ENCODE measurements at places on chromosomes 1 and 21.

DNA sequence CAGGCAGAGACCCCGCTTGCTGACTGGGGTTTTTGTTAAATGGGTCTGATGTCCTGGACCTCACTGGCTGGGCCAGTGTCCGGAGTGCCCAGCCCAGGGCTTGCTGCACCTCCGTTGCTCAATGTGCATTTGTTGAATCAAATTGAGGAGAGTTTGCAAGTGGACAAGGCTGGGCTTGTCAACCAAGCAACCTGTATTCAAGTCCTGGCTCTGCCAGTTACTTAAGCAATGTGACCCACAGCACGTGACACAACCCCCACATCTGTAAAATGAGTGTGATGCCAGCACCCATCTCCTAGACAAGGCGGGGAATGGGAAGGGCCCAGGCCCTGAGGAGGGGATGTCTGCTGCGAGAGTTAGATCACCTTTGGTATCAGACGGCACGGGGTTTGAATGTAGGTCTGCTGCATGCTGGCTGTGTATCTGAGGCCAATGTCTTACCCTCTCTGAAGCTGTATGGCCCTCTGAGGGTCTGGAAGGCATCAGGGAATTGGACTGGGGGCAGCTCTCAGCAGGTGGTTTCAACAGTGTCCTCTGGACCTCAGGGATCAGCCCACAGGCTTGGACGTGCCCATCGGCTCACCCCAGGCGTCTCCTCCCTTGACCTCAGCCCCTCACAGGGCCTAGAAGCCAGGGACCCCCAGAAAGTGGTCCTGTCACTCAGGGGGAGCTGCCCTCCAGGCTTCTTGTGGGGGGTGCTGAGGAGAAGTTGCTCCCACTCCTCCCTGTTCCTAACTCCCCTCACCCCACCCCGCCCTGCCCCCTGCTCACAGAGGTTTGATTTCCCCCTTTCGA lies 51.0 kb upstream of the RUNX3 start:
- no peak for DNase-seq

DNA sequence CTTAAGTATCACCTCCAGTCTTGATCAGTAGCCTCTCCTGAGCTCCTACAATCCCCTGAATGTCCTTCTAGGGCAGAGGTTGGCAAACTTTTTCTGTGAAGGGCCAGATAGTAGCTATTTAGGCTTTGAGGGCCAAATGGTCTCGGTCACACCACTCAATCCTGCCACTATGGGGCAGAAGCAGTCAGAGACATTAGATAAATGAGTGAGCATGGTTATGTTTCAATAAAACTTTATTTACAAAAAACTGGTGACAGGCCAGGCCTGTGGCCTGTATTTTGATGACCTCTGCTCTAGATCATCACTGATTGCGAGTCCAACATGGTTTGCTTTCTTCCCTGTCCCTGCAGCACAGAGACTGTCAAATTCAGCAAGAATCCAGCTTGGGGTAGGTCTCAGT lies 36.3 kb downstream of the LRP8 start:
- DNase-seq: no peak

DNA sequence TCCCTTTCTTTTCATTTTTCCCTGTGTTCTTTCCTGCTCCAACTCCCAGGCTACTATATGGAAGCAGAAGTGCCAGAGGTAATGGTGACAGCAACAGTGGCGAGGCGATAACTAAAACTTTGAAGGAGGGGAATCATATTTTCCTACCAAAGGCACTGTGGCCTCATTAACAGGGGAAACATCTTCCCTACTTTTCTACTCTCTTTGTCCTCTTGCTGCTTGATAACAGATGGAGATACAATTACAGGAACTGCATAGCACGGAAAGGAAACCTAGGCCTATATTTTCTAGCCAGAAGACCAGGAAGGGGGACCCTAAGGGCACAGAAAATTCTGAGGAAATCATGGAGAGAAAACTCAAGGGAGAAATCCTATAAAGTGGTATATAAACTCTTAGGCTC lies 42.3 kb downstream of the SASS6 start:
- DNase-seq: no peak

DNA sequence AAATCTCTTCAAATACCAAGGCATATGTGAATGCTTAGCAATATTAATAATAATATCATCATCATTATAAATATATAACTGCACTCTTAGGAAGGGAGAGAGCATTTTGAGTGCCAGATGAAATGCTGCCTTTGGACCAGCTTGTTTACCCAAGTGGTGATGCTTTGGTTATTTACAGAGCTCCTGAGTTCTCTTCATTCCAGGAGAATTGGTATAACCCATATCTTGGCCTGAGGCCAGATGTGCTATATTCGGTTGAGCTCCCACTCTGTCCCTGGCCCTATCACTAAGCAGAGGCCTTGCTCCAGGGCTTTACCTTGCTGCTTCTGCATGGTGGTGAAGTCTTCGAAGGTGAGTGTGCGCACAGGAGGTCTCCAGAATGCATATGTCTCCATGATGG lies 89.4 kb downstream of the TBX15 start:
- DNase-seq: no peak

DNA sequence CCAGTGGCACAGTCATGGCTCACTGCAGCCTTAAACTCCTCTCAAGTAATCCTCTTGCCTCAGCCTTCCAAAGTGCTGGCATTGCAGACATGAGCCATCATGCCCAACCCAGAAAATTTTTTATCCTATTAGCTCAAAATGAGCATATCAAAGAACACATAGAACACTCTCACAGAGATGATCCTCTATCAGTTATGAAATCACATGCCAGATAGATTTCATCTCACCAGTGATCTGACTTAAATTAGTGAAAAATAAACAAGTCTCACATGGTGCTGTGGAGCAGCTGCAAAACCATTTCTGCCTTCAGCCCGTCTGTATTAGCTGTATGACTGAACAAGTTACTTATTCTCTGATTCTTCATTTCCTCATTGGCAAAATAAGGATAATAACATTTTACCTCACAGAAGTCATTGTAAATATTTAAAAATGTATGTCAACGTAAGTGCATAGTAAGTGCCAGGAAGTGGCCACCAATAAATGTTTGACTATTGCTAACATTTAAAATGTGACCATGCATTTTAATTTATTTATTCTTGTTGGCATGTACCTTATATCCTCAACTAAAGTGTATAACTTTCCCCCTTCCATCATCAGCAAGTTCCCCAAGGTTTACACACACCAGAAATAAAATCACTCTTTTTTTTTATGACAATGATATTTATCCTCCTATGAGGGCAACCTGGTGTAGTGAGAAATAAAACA lies 29.0 kb upstream of the SLC19A2 start:
- no peak for DNase-seq

DNA sequence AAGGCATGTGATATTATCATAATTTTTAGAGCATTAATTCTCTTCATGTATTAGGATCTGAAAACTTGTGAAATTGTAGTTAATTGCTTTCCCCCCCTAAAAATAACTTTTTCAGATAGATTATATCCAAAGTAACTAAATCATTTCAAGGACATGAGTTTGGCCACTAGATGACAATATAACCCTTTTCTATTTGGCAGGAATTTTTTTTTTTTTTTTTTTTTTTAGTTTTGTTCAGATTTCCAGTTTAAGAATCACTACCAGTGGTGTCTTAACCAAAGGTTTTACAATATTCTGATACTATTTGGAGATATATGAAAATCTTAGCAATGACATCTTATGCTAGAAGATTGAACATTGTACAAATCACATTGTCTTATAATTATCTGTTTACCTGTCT lies 370.8 kb downstream of the AMY1C start:
- DNase-seq: no peak

GRCh38 chr1:236868625-236869467 lies 73.8 kb downstream of the MTR start:
- no peak for DNase-seq

GRCh38 chr1:1213345-1214265 lies at the start of gene TNFRSF4:
TSS of gene TNFRSF4 (minus strand) at chr1:1214153. CDS start at chr1:1214127, 26 bp downstream.
- no peak for DNase-seq

DNA sequence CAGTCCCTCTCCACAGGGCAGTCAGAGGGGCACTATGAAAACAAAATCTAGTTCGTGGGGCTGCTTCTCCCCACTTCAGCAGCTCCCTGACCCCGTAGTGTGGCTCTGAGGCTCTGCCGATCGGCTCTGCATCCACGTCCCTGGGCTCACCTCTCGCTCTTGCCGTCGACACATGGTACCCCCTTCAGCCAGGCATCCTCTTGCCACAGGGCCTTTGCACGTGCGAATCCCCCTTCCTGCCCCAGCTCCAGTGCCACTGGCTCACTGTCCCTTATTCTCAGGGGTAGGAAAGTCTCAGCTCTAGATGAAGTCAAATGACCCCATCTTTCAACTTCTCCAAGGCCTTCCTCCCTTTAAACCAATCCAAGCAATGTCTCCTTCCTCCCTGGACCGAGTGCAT lies 72.7 kb downstream of the KLHDC7A start:
- no peak for DNase-seq

DNA sequence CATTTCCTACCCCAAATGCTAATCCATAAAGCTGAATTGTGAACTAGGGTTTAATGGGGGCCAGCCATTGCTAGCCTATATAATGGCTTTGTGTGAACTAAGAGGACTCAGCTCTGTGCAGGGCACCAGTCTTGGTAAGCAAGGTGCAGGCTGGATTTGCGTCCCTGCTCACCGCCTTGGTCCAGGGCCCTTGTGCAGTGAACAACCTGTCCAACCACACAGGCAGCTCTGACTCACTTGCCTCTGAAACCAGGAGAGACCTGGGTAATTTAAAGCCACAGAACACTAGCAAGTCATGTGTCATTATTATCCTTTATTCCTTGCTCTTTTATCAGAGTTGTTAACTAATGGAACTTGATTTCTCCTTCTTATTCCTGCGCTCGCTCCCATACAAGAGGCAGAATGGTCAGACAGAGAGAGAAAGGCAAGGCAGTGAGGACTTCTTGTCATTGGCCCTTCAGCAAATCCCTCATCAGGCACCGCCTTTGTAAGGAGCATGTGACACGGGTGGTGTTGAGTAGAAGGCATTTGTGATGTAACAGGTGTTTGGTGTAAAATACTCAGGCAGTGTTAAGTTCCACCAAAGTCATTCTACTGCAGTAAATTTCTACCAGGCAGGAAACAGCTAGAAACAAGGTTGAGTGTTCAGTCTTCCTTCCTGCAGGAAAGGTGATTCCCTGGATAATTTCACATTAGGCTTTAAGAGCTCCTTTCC lies 67.3 kb upstream of the OLIG2 start:
- no peak for DNase-seq

GRCh38 chr1:232695621-232696385 lies 65.9 kb upstream of the SIPA1L2 start:
- no peak for DNase-seq

DNA sequence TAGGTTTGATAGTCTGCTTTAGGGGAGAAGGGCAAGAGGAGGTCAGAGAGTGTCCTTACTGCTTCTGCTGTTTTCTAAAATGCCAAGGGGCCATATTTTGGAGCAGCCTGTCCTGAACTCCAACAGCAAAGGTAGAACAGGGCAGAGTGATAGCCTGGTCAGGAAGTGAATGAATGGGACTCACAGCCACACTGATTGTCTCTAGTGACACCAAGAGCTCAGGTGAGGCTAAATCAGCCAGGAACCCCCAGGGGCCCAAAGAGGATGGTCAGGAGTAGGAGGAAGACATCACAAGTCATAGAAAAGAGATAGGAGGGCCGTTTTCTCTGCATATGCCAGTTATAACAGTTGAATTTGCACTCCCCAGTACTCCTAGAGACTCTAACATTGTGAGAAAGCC lies 97.4 kb upstream of the DUSP10 start:
- DNase-seq: no peak

- no peak for DNase-seq
Measured at GRCh38 chr1:205452933-205453332, 2.9 kb downstream of the BLACAT1 start.

- no peak for DNase-seq
Measured at GRCh38 chr1:25217598-25218232, 14.6 kb downstream of the SYF2 start.

DNA sequence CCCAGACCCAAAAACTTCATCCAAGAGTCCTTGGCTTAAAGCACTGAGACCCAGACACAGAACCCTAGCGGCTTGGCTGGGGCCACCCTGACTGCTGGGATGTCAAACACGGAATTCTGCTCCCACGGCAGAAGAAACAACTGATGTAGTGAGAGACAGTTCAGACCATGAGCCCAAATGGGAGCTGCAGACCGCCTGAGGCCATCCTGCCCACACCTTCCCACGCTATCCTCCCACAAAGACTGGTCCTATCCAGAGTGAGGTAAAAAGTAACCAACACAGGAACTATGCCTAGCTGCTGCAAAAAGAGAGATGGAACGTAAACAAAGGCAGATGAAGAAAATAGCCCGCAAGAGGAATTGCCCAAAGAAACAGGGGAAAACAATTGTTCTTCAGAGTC lies 203.3 kb downstream of the PTPRU start:
- DNase-seq: no peak

- no peak for DNase-seq
Measured at GRCh38 chr1:222167111-222167510, 380.8 kb downstream of the HHIPL2 start.

DNA sequence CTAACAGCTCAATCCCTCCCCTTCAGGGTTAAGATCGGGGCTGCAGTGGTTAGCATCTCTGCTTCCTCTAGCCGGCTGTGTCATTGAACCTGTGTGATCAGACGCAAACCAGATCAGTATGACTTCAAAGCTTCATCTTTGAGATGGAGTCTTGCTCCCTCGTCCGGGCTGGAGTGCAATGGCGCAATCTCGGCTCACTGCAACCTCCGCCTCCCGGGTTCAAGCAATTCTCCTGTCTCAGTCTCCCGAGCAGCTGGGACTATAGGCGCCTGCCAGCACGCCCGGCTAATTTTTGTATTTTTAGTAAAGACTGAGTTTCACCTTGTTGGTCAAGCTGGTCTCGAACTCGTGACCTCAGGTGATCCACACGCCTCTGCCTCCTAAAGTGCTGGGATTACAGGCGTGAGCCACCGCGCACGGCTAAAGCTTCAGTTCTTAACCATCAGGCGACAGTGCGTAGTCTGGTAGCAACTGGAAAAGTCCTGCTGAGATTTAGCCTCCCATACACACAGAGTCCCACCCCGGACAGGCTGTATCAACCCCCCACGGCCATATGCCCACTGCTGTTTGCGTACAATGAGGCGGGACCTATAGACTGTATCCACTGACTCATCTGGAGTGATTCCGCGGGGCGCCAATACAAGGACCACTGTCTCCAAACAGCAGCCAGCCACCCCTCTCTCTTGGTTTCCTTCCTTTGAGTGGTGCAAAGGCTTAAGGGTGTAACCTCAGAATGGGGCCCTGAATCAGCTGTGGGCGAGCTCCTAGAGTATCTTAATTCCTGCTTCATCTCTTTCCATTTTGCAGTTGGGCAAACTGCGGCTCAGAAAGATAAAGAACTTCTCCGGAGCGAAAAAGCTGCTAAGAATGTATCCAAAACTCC lies 23.3 kb downstream of the CELA3A start:
- DNase-seq: peak; percentile 88

DNA sequence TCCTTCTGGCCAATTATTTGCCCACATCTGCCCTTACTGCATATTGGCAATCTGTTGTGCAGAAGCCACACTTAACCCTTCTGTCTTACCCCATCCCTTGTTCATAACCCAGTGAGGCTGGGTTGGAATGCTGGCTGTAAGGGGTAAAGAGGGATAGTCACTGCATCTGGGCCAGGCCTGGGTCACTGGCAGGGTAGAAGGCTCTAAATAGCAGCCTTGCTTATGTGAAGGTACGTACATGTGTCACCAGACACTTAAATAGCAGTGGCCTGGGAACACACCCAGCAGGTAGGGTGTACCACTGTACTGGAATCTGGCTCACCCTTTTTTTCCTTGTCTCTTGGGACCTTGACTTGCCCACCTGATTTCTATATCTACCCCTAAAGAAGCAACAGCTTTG lies 9.9 kb upstream of the TARS2 start:
- no peak for DNase-seq
